ENCODE measurements at places on chromosomes 3 and 15. TPM values are rescaled to one million over a fixed set of nuclear protein-coding genes. Genes with fewer than 3 reads are reported as not detected.

GRCh38 chr3:134362221-134362620 is 12.0 kb downstream of the AMOTL2 start:
- no peak for DNase-seq

Gene SEMA3F
- total RNA-seq = 151 TPM

GRCh38 chr3:193977622-193978021 is 158.3 kb upstream of the HES1 start:
- no peak for DNase-seq

- DNase-seq = no peak
Observed at GRCh38 chr3:36302158-36302509, 78.2 kb upstream of the STAC start.

- no peak for DNase-seq
Observed at GRCh38 chr3:19439944-19440343, 291.6 kb downstream of the KCNH8 start.

DNA sequence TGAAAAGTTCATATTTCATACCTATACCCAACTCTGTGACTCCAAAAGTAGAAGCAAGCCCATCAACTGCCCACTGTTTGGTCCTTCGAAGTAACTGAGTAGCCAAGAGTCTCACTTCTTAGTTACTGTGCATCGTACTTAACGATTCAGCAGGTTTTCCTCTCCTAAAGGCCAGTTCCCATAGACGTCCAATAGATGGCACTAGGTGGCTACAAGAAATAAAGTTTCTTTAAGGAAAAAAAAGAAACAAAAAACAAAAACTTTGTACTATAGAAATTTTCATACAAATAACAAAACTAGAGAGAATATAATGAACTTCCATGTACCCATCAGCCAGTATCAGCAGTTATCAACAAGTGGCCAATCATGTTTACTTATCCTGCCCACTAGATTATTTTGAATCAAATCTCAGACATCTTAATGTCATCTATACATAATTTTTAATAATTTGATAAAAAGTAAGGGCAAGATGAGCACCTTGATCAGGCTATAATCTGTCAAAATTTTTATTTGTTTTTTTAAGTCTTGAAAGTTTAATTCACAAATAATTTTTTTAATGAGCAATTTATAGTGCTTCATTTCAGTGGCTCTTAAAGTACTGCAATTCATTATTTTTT is 63.8 kb upstream of the ACP3 start:
- DNase-seq = no peak

GRCh38 chr15:45441686-45442085 is 63.3 kb upstream of the GATM start:
- no peak for DNase-seq

Gene CCNB2
- total RNA-seq = 3.3 TPM

DNA sequence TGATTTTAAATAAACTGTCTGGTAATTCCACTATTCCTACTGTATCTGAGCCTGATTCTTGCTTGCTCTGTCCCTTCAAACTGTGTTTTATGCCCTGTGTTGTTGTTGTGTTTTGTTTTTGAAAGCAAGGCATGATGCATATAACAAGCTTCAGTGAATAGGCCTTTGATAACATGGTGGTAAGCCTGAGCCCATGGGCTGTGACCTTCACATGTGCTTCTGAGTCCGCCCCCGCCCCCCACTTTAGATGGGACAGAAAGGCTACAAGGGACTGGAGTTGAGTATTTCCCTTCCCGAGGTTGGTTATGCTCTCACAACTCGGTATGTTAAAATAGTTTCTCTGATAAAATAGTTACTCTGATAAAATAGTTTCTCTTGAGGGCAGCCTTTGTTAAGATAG is 119.0 kb upstream of the WNT7A start:
- no peak for DNase-seq

Gene PPP2R3A
- 39.4 TPM for total RNA-seq

Gene CPNE9
- total RNA-seq = 0.54 TPM

Gene SLC15A2
- total RNA-seq = 2.3 TPM

GRCh38 chr3:41274944-41275668 is 75.8 kb downstream of the CTNNB1 start:
- no peak for DNase-seq

DNA sequence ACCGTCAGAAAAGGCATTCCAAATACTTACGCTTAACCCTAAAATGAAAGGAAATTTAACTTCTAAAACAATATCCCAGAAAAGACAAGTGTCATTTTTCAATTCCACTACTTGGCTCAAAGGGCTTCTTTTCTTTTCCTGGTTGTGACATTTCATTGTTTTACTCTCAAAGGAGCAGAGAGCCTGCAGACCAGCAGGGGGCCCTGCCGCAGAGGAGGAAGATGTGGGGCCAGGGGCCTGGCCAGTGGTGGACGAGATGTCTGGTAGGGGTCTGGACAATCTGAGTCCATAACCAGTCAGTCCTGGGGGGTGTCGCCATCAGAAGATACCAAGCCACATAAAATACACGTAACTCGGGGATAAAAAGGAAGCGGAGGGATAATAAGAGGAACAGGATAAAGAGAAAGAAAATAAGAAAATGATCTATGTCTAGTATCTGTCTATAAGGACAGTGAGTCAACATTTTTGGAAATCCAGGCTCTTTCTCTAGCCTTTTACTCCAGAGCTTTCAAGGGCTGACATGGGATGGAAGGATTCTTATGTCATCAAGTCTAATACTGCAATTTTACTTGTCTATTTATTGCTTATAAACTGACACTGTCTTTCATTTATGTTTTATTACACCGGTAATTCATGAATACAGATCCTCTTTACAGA is 54.2 kb upstream of the ARHGEF3 start:
- no peak for DNase-seq

- DNase-seq = no peak
Observed at GRCh38 chr3:155485897-155486296, 192.4 kb upstream of the STRIT1 start.

DNA sequence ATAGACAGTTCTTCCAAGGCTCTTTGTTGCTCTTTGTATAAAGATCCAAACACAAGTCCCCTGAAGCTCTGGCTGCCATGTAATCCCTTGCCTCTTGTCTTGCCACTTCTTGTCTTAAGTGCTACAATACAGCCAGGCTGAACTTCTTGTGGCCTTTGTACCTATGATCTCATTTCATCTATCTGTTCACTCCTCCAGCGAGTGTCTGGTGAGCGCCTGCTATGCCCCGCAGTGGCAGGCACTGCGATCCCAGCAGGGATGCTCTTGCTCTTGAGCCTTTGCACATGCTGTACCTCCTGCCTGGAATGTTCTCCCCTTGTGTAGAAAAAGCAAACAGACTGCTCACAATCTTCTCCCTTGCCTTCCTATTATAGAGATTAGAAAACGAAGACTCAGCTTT is 81.9 kb upstream of the ADPGK start:
- DNase-seq = no peak

Gene STAC
- 0.86 TPM for total RNA-seq

Gene NANOGP8
- total RNA-seq = not detected

DNA sequence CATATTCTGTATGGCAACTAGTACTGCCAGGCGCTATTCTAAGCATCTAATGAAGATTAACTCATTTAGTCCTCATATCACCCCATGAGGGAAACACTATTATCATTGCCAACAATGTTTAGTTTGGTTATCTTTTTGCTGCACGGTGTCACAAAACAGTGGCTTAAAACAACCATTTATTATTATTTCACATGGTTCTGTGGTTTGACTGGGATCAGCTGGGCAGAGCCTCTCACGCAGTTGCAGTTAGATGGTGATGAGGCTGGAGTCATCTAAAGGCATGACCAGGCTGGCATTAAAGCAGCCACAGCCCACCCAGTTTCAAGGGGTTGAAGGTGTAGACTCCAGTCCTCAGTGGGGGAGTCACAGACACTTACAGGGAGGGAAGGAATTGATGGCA is 32.8 kb upstream of the RASA2 start:
- no peak for DNase-seq

Gene SRGAP3
- total RNA-seq = 13.7 TPM

GRCh38 chr15:90165659-90166489 is 35.3 kb upstream of the SEMA4B start:
- peak; percentile 82 for DNase-seq

GRCh38 chr3:107881509-107881908 is 209.3 kb downstream of the CD47 start:
- no peak for DNase-seq

Gene PRSS50
- total RNA-seq = not detected

- no peak for DNase-seq
Observed at GRCh38 chr3:63934041-63934866, 22.1 kb upstream of the SCAANT1 start.

Gene CD200
- 3.7 TPM for total RNA-seq

- no peak for DNase-seq
Observed at GRCh38 chr3:111690242-111690641, 95.1 kb upstream of the ZBED2 start.

GRCh38 chr3:468172-468571 is 271.6 kb downstream of the CHL1 start:
- no peak for DNase-seq

GRCh38 chr15:64441852-64442251 is 18.5 kb upstream of the ZNF609 start:
- DNase-seq = no peak

All from lower leg skin (tissue), 4 donors.